Kidney epithelial cell (primary cell): ENCODE measurements at places on chromosomes 12 and 14.

GRCh38 chr12:88753066-88753465 is 172.8 kb upstream of the KITLG start:
- DNase-seq, result no peak

DNA sequence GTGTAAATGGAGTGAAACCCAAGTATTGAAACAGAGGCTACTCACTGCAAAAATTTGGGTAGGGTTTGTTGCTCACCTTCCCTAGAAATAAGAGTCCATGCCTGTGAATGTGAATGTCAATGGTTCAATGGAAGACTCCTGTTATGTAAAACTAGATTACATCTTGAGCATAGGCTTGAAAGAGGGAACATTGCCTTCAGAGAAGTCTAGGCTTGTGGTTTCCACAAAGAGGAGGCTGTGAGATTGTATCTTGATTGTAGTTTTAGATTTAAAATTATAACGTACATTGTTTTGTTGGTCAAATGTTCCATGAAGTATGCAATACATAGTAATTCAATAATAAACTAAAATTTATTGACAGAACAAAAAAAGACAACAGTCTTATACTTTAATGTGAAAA is 413.7 kb upstream of the RPL10L start:
- no peak for DNase-seq

DNA sequence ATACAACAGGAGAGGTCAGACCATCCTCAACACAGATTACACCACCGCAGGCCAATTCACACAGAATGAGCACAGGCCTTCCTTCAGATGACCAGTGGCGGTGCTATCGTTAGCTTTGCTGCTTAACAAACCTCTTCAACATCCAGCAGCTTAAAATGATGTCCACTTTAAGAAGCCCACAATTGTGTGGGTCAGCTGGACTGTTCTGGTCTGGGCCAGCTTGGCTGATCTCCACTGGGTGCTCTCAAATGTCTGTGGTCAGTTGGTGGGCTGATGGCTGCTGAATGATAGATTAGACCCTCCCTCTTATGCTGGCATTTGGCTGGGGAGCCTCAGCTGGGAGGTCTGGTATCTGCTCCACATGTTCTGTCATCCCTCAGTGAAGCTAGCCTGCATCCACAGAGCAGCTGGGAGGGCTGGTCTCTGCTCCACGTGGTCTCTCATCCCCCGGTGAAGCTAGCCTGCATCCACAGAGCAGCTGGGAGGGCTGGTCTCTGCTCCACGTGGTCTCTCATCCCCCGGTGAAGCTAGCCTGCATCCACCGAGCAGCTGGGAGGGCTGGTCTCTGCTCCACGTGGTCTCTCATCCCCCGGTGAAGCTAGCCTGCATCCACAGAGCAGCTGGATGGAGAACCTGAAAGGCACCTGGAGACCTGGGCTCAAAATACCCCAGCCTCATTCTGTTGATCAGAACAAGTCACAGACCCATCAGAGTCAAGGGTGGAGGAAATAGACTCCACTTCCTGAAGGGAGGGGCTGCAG is 203.6 kb upstream of the DIO3 start:
- no peak for DNase-seq

- DNase-seq, result no peak
Measured at GRCh38 chr12:102174761-102175160, 22.9 kb downstream of the PMCH start.

GRCh38 chr14:77458249-77458950 is 507 bp downstream of the AHSA1 start:
- no peak for DNase-seq

DNA sequence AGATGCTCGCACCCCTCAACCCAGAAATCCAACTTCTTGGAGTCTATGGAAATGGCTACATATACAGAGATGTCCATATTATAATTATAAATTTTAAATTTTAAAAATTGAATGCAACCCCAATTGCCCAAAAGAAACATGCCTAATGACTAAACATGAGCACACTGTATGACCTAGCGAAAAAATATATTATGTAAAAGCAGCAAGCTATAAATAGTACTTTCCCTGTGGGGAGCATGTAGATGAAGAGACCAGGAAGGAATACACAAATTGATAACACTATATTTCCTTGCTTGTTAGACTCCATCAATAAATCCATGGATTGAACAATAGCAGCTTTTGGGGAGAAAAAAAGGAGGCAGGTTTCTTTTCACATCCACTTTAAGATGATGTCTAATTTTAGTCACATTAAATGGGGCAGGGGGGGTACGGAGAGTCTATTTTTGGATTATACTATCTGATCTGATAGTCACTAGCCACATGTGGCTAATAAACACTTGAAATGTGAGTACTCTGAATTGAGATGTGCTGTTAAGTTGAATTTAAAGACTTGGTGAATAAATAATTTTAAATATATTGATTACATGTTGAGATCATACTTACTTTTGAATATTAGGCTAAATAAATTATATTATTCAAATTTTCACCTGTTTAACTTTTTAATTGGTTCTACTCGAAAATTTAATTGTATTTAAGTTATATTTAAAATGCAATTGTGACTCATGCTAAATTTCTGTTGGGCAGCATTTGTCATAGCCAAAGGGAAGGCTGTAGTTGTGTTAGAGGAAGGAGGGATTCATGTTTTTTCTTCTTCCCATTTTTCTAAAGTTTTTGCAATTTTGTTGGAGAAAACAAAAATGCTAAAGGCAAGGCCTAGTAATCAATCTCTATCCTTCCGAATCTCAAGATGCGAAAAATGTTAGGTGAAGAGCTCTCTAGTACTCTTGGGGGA is 17.5 kb downstream of the MAX start:
- no peak for DNase-seq

- no peak for DNase-seq
Measured at GRCh38 chr12:3333991-3334391, 157.0 kb upstream of the PRMT8 start.

DNA sequence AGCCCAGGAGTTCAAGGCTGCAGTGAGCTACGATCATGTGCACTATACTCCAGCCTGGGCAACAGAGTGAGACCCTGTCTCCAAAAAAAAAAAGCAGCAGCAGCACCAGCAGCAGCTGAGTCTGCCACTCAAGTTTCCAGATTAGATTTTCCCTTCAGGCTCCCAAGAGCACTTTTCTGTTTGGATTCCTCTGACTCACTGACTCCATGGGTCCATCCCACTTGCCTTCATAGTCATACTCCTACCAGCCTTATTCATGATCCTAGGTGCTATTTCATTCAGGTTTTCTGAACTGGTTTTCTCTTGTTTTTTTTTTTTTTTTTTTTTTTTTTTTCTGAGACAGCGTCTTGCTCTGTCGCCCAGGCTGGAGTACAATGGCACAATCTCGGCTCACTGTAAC is 6.8 kb upstream of the TWF1 start:
- DNase-seq, result no peak

DNA sequence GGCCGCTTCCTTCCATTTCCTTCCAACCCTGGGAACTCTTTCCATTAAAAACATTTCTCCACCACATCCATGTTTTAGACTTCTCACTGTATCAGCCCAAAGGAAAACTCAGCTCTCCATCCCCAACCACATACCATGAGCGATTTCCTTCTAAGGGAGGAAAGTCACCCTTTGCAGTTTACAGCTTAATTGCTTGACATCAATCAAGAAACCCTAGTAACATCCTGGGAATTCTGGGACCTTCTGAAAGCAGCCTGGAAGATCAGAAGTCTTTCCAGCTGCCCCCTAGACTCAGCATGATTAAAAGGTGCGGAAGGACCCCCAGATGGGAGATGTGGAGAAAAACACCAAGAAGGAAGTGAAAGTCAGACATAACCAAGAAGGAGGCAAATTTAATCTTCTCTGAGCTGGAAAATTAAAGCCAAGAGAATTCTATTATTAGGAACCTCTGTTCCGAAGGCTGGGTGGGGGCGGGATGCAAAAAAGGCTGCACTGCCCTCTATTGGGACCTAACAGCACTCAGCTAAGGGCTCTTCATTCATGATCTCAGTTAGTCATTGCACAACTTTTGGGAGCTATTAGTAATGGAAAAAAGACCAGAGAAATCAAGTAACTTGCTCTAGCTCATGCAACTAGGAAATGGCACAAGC is 73.3 kb upstream of the PLXNC1 start:
- DNase-seq, result no peak

DNA sequence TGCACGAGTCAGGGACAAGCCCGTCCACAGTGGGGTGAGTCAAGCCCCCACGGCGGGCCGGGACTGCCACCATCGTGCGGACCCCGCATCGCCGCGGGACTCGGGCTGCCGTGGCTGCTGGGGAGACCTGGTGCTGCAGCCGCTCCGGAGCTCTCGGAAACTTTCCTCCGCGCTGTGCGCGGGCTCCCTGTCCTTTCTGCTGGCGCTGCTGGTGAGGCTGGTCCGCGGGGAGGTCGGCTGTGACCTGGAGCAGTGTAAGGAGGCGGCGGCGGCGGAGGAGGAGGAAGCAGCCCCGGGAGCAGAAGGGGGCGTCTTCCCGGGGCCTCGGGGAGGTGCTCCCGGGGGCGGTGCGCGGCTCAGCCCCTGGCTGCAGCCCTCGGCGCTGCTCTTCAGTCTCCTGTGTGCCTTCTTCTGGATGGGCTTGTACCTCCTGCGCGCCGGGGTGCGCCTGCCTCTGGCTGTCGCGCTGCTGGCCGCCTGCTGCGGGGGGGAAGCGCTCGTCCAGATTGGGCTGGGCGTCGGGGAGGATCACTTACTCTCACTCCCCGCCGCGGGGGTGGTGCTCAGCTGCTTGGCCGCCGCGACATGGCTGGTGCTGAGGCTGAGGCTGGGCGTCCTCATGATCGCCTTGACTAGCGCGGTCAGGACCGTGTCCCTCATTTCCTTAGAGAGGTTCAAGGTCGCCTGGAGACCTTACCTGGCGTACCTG is 1.1 kb downstream of the PDE3A start:
- DNase-seq, result no peak

DNA sequence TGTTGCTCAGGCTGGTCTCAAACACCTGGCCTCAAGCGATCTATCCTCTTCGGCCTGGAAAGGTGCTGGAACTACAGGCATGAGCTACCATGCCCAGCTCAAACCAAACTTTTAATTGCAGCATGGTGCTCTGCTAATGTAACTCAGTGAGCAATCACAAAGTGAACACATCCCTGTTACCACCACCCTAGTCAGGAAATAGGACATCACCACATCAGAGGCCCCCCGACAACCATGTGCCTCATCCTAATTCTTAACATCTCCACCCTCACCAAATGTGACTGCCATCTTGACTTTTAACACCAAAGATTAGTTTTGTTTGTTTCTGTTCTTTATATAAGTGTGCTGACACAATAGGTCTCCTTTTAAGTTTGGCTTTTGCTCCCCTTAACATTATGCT is 22.8 kb upstream of the SDR39U1 start:
- no peak for DNase-seq

- no peak for DNase-seq
Measured at GRCh38 chr12:836952-837351, 84.6 kb downstream of the WNK1 start.

DNA sequence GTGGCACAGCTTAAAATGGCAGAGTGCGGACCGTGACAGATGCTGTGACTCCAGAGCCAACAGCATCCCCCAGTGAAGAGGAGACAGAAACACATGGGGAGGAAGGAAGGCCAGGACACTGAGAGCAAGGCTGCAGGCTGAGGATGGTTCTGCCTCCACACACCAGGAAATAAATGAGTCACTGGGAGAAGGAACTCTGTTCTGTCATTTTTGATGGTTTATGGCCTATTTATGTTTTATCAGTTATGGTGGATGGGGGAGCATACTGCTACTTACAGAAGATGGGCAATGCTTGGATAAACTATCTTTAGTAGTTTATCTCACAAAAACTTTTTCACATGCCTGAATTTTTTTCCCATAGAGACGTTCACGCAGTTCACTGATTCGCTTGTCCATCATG is 33.8 kb downstream of the ZFYVE21 start:
- no peak for DNase-seq

DNA sequence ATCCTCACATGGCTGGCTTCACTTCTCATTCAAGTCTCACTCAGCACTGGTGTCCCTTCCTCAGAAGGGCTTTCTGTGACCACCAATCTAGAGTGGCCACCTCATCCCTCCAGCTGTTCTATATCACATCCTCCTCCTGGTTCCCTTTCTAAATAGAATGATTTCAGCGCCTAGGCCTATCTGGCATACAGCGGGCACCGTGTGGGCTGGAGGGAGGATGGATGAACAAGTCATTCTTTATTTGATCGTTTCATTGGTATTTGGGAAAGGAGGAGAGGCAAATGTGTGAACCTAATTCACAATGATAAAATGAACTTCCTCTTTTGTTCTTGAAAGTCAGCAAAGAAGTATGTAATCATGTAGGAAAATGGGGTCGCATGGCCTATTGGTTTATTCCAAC is 394.2 kb downstream of the DPF3 start:
- DNase-seq, result no peak

DNA sequence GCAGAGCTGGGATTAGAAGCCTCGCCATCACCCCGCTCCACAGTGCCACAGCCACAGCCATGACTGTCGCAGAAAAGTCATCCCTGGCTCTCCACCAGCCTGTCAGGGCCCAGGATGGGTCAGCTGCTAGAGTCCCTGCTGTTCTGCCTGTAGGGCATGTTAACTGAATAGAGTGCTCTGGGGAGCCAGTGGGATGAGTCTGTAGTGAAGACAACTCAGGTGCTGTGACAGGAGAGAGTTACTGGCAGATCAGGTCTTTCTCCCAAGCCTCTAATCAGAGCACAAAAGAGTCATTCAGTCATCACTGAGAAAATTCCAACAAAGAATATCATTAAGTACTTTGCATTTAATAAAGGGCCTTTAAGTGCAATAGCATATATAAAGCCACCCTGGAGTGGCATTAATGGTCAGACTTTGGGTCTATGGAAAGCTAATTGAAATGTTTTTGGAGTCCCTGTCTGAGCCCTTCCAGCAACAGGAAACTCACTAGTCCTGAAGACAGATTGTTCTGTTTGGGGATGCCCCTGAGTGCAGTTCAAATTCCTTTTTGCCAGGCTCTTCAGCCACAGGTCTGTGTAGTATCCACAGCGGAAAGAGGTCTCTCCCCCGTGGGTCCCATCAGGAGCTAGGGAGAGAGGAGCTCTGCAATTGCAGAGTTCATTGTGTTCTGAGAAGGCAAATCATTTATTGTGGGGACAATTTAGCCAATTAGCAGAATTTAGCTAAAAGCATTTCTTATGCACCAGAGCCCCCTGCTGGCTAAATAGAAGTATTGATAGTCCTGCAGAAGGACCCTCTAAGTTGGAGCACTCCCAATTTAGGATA is 45.2 kb upstream of the C14orf132 start:
- peak; percentile 4 for DNase-seq

GRCh38 chr12:64528616-64529015 is 76.7 kb downstream of the TBK1 start:
- DNase-seq, result no peak

- DNase-seq, result no peak
Measured at GRCh38 chr12:122422730-122423257, 325 bp upstream of the CLIP1 start.

DNA sequence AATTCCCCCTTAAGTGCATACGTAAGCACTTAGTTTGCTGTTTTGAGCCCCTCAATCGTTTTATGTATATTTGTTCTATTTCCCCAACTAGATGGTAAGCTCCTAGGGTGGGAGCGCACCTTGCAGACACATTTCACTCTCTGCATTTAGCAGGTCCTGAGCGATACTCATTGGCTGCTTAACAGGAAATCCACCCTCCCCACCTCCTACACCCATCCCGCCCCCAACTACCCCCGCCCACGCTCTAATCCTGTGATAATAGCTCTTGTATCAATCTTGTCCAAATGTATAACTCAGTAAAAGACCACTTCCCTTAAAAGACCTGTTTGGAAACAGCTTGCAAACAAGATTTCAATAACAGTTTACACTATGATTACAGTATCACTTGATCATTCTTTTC is 8.1 kb downstream of the LPAR5 start:
- no peak for DNase-seq

- no peak for DNase-seq
Measured at GRCh38 chr14:49463146-49463545, 123.0 kb downstream of the RPS29 start.

- no peak for DNase-seq
Measured at GRCh38 chr12:31476437-31476836, 114.5 kb downstream of the DENND5B start.
